Right ventricle myocardium inferior (tissue), 1 donor: ENCODE measurements at places on chromosomes 7 and 10. TPM values are rescaled to one million over a fixed set of nuclear protein-coding genes. Genes with fewer than 3 reads are reported as not detected.
A peak's percentile ranks its signal among the peaks of the same experiment; 100 is the strongest.

HOXA6 gene
- total RNA-seq: not detected

OR9A2 gene
- not detected for total RNA-seq

PLXNA4 gene
- 17.6 TPM for total RNA-seq

FGF8 gene
- not detected for total RNA-seq

NEUROD6 gene
- not detected for total RNA-seq

ZNF853 gene
- 10.3 TPM for total RNA-seq

GDF2 gene
- not detected for total RNA-seq

PDE1C gene
- total RNA-seq: 198 TPM

HABP2 gene
- not detected for total RNA-seq

PKD2L1 gene
- not detected for total RNA-seq

PAX4 gene
- not detected for total RNA-seq

NOBOX gene
- total RNA-seq: not detected

AOAH gene
- total RNA-seq: 1.9 TPM

GPER1 gene
- total RNA-seq: 3.6 TPM

GRCh38 chr7:29237489-29237888 lies 42.9 kb downstream of the CHN2 start:
- no peak for DNase-seq

- no peak for DNase-seq
Observed at GRCh38 chr10:131727560-131727959, 173.2 kb upstream of the PPP2R2D start.

DNA sequence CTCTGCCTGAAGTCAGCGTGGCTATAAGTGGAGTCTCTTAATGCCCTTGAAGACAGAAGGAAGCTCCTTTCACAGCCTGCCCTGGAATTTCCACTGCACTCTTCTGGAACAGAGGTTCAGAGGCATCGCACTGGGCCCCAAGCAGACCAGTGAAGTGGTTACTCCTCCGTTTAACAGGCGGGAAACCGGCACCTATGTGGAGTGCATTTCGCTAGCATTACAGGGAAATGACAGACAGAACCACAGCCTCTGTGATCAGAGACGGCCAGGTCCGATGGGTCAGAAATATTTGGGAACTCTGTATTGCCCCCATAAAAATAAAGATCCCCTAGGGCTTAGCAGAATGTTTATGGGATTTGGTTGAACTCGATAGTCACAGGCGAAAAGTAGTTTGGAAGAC lies 406.9 kb upstream of the PRKCQ start:
- no peak for DNase-seq

- peak; percentile 91 for DNase-seq
Observed at GRCh38 chr7:128883622-128884448, 21.2 kb downstream of the ATP6V1F start.

DNA sequence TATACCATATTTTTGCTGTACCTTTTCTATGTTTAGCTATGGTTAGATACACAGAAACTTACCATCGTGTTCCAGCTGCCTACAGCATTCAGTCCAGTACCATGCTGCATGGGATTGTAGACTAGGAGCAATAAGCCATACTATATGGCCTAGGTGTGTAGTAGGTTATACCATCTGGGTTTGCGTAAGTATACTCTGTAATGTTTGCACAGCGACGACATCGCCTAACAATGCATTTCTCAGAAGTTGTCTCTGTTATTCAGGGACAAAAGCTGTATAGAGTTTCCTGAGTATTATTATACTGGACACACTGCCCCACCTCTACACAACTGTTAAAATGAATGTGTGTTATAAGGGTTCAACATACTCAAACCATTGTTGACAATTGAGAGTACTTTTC lies 93.8 kb upstream of the MKI67 start:
- no peak for DNase-seq

DNA sequence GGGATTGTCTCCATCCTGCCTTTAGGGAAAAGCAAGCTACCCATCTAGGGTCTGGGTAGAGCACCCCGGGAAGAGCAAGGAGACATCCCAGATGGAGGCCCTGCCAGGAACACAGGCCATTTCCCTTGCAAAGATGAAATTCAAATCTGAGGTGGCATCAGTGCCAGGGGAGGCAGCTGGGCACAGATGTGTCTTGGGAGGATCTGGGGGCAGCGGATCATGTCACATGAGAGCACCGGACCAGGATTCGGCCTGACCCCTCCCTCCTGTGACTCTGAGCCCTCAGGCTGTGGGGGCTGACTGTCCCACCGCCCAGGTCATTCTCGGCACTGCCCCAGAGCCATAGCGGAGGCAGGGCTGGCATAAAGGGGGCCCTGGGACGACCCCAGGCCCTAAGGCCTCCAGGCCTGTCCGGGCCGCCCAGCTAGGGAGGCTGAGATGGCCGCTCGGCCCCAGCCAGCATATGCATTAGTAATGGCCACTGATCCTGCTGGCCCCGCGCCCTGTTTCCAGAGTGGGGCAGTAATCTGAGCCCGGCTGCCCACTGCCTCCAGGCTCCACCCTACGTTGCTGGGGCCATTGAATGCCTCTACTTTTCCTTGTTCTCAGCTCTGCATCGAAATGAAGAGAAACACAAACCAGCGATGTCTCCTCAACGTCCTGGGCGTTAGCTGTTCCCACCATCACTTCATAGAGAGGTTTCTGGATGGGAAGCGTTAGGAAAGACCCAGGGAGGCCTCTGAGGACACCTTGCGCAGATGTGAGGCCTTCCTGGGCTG lies 148.5 kb downstream of the UBE2H start:
- DNase-seq: no peak

DNA sequence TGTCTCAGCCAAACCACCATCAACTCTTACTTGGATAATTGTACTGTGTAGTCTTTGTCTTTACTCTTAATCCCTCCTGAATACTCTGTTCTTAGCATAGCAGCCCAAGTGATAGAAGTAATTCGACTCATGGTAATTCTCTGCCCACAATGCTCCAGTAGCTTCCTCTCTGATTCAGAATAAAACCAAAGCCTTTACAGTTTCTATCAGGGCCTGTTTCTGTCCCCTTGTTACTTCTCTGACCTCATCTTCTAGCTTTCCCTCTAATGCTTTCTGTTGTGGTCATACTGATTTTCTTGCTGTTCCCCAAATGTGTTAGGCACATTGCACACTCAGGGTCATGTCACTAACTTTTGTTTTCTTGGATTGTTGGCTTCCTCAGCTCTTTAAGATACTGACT lies 8.0 kb downstream of the ZNF518A start:
- DNase-seq: no peak

- no peak for DNase-seq
Observed at GRCh38 chr10:13709931-13710650, 123.3 kb downstream of the PRPF18 start.

DNA sequence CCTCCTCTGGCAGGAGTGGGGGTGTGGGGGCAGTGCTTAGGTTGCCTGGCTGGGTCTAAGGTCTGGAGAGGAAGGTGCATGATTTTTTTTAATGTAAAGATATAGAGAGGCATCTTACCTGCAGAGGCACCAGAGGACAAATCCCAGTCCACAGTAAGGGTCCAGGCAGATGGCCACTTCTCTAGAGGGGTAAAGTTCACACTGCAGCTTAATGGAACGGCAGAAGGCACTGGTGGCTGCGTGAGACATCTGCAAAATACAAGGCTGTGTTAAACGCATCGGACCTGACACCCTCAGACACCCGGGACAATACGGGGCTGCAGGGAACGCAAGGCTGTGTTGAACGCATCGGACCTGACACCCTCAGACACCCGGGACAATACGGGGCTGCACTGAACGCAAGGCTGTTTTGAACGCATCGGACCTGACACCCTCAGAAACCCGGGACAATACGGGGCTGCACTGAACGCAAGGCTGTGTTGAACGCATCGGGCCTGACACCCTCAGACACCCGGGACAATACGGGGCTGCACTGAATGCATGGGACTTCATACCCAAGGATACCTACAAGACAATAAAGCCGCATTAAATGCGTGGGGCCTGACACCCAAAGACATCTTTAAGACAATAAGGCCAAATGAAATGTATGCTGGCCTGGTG lies 206.0 kb downstream of the ZMYND11 start:
- no peak for DNase-seq

DNA sequence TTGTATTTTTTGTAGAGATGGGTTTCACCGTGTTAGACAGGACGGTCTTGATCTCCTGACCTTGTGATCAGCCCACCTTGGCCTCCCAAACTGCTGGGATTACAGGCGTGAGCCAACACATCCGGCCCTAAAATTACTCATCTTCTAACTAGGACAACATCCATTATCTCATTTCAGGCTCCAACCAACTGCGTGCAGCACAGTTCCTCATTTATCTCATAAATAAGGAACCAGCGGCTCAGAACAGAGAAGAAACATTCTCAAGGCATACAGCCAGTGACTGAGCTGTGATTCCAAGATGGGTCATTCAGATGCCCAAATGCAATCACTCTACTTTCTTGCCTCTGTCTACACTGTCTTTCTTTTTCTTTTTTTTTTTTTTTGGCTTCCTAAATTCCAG lies 356.1 kb downstream of the ELMO1 start:
- DNase-seq: no peak

- DNase-seq: no peak
Observed at GRCh38 chr10:75294031-75294437, 58.3 kb upstream of the COMTD1 start.

- no peak for DNase-seq
Observed at GRCh38 chr7:157490465-157490912, 153.7 kb downstream of the DNAJB6 start.

DNA sequence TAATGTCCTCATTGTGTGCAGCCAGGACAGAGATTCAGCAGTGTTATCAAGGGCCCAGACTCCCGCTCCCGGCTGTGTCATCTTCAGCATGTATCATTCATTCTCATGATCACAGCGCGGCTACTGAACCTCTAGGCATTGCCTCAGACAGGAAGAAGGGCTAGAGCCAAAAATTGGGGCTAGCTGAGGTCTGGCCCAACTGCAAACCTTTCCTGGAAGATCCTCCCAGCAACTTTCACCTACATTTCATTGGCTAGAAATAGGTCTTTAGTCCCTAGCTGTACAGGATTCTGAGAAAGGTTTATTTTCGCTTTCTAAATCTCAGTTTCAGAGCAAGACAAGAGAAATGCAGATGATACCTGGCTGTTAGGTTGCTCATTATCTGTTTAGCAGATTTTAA lies 81.9 kb downstream of the CREM start:
- no peak for DNase-seq

DNA sequence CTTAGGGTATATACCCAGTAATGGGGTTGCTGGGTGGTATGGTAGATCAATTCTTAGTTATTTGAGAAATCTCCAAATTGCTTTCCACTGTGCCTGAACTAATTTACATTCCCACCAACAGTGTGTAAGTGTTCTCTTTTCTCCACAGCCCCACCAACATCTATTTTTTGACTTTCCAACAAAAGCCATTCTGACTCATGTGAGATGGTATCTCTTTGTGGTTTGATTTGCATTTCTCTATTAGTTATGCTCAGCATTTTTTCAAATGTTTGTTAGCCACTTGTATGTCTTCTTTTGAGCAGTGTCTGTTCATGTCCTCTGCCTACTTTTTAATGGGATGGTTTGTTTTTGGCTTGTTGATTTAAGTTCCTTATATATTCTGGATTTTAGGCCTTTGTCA lies 66.4 kb downstream of the MGAM2 start:
- no peak for DNase-seq

DNA sequence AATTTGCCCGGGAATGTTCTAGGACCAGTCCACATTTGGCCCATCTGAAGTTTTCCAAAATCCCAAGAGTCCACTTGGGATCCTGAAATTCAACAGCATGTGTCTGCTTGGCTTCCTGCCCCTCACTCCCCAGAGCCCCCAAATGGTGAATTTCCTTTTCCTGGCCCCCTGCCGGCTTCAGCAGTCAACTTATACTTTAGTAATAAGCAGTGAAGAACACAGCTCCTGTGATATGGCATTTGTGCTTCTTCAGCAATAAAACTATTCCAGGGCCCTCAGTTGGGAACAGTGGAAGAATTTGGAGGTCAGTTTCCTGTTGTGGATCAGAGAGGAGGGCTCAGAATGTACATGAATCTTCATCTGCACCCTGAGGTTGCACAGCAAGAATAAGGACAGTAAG lies 51.1 kb downstream of the PRF1 start:
- DNase-seq: no peak

DNA sequence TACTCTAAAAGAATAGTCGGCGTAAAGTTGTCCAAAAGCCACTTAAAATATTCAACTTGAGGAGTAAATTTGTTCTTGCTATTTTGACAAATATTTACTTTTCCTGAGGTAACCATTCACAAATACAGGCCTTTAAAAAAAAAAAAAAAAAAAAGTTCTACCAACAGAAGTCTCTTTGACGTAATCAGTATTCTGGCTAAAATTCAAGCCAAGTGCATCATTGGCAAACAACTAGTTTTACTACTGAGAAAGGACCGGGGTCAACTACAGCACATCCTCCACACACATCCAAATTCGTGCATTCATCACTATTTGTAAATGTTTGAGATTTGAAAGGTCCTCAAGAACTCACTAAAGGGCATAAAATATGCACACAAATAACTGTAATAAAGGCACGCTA lies 2.0 kb downstream of the OAT start:
- DNase-seq: no peak

DNA sequence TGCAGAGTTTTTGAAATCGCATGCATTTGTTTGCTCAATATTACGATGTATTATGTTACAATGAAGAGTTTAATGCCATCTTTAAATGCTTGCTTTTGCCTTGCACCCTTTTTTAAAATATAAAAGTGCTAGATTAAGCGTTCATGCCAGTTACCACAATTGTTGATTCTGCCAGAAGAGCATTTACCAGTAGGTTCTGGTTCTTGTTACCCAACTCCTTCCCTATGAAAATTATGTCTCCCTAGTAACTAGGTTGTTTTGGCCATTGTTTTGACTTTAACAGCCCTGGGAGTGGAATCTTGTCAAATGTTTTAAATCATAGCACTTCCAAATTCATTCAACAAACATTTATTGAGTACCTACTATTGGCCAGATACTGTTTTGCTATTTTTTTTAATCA lies 32.8 kb upstream of the CDK14 start:
- DNase-seq: no peak

- DNase-seq: no peak
Observed at GRCh38 chr7:36132012-36132411, 21.0 kb upstream of the EEPD1 start.

- no peak for DNase-seq
Observed at GRCh38 chr10:12597788-12598765, 248.7 kb downstream of the CAMK1D start.

- peak; percentile 74 for DNase-seq
Observed at GRCh38 chr10:4013651-4014121, 228.7 kb upstream of the KLF6 start.

DNA sequence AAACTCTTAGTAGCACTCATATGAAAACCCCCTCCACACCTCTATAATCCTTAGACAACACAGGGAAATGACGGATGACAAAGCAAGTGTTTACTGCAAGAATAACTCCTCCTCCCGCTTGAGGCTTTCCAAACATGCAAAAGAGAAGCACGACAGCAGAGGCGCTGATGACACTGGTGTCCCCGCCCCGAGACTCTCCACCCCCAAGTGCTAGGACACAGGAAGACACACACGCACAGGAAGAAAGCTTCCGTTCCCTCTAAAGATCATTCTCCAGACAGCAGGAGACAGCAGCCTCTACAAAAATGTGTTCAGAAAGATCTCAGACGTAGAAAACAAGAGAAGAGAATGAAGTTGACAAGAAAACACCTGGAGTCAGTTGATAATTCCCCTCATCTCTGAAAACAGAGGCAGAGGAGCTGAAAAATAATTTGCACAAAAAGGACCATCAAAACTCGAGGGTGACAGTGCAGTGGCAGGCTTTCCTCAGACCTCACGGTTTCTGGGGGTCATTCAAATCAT lies 90.2 kb downstream of the DLG5 start:
- DNase-seq: peak; percentile 81

- DNase-seq: no peak
Observed at GRCh38 chr7:123916240-123916724, 8.8 kb upstream of the SPAM1 start.

GRCh38 chr7:43646603-43647338 lies 63.9 kb downstream of the STK17A start:
- DNase-seq: no peak
